SJSA1 (cell line): ENCODE measurements at places on chromosomes 5 and 9.
A peak's percentile ranks its signal among the peaks of the same experiment; 100 is the strongest.

- no peak for DNase-seq
Measured at GRCh38 chr9:127878001-127878651, 651 bp upstream of the AK1 start.

- no peak for DNase-seq
Measured at GRCh38 chr5:180601591-180602480, 10.5 kb upstream of the SCGB3A1 start.

DNA sequence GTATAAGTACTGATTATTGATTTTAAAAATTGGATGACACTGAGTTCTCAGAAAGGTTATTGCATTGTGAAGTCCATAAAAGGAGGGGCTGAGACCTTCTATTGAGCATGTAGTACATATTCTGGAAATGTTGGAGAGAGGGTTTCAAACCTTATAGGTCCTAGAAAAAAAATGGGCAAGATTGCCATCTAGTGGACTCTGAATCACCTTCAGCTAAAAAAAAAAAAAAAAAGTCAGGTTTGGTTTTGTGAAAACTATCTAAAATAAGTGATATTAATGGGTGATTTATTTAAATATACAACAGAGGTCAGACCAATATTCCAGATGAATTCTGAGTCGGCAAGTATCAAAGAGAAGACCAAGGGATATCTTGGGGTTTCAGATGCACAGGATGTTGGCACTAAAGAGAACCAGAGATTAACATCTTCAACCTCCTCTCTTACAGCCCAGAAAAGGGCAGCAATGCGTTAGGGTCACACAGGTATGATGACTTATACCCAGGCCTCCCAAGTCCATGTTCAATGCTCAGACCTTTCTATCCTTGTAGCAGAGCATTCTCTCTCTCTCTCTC, 109.8 kb upstream of the NMUR2 start:
- DNase-seq, result peak; percentile 9

DNA sequence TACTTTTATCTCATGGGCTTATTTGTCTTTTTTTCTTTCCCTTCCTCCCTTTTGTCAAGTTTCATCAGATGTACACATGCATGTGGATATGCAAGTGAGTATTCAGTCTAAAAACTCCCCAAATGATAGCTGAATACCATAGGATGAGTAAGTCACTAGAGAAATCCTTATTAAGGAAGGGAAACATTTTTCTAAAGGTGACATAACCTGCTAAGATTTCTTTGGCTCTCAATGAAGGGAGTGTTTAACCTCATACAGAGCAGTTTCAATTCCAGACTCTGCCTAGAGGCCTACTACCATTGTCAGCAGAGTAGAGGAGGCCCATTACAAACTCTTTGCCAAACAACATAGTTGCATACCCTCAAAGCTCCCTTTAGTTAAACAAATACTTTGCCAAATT, 192.4 kb downstream of the ARHGEF28 start:
- DNase-seq, result no peak

- DNase-seq, result no peak
Measured at GRCh38 chr9:109967651-109968642, 187.9 kb downstream of the PALM2AKAP2 start.

- no peak for DNase-seq
Measured at GRCh38 chr9:10613419-10613818, 617 bp upstream of the PTPRD start.

- no peak for DNase-seq
Measured at GRCh38 chr5:58582019-58582802, 664 bp upstream of the RAB3C start.

GRCh38 chr5:7533941-7534340, 138.0 kb downstream of the ADCY2 start:
- DNase-seq, result no peak

DNA sequence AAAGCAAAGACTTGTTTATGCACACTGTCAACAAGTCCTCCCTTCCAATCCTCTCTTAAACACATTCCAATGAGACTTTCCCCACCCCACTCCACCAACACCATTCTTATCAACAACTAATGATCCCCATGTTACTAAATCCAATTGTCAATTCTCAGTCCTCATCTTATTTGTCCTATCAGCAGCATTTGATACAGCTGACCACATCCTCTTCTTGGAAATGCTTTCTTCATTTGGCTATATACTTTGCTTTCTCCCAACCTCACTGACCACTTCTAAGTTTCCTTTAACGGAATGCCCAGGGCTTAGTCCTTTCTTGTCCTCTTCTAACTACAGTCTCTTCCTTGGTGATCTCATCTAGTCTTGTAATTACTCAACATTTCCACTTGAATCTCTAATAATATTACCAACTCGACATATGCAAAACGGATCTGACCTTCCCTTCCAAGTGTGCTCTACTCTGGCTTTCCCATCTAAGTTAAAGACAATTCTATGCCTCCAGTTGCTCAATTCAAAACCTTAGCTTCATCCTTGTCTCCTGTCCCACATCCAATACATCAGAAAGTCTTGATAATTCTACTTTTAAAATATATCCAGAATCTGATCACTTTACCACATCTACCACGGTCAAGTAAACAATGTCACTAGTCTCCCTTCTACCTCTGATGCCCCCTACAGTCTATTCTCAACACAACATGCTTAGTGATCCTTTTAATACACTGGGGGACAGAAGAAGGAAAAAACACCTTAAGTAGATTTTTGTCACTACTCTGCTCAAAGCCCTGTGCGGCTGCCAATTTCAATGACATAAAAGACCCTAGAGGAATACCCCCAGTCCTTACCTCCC, 25.5 kb downstream of the AGTPBP1 start:
- no peak for DNase-seq

DNA sequence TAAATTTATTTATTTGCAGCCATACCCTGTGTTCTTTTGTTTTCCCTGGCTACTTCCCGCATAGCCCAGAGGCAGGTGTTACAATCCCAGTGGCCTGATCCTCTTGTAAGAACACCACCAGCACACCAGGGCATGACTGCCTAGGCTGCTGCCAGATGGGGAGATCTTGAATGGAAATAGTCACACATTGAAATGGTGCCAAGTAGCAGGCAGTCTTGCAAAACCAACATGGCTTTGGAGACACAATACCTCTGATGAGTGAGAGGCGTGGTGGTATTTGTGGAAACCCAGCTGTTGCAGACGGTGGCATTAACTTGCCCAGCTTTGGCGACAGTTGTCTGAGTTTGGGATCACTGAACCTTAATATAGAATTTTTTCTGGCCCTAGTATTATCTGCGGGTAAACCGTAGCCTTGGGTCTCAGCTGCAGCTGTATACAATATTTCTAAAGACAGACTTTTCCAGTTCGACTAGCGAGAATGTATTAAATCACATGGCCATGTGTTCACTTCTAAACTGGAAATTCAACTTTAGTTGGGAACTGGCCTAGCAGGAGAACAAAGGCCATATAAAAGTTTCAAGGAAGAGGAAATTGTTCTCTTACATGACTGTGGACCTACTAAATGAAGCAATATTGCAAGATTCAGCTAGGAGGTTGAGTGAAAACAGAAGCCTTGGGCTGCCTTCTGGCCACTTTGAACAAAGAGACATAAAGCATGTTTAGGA, 277.0 kb downstream of the SMARCA2 start:
- no peak for DNase-seq

DNA sequence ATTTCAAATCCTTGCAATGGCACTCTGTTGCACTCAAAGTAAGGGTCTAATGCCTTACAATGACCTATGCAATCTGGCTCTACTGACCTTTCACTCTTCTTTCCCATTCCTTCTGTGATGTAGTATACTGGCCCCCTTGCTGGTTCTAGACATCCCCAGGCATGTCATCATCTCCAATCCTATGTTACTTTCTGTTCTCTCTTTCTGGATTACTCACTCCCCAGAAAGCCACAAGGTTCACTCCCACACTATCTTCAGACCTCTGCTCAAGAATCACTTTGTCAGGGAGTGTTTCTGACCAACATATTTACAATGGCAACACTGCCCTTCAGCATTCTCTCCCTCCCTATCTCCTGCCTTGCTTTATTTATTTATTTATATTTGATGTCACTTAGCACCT, 802.2 kb upstream of the WWC1 start:
- DNase-seq, result no peak

GRCh38 chr9:121686930-121687541, 35.6 kb downstream of the DAB2IP start:
- peak; percentile 65 for DNase-seq

- no peak for DNase-seq
Measured at GRCh38 chr5:158154226-158155005, 295.5 kb upstream of the CLINT1 start.

- no peak for DNase-seq
Measured at GRCh38 chr5:179823937-179824744, 3.4 kb downstream of the SQSTM1 start.

- DNase-seq, result no peak
Measured at GRCh38 chr9:38389313-38389712, 3.2 kb upstream of the ALDH1B1 start.

GRCh38 chr9:36169708-36170107, 520 bp downstream of the CCIN start:
- DNase-seq, result no peak

GRCh38 chr9:90853945-90854344, 52.3 kb downstream of the SYK start:
- no peak for DNase-seq

- DNase-seq, result no peak
Measured at GRCh38 chr5:34622098-34622400, 34.1 kb upstream of the RAI14 start.

GRCh38 chr5:165894916-165895315, 2389.5 kb downstream of the MAT2B start:
- no peak for DNase-seq

GRCh38 chr5:149759563-149759962, 29.5 kb downstream of the PPARGC1B start:
- DNase-seq, result no peak

DNA sequence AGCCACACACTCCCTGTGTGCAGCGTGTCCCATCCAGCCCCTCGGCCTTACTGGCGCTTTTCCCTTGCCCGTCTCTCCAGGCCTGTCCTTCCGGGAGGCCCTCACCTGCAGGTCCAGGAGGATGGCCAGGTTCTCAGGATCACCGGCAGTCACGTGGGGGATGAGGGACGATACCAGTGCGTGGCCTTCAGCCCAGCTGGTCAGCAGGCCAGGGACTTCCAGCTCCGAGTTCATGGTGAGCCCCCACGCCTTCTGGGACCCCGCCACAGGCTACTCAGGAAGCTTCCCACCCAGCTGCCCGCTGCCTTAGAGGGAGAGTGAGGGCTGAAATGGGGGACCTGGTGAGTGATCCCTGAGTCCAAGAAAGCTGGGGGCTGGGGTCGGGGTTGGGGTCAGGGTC, 85.8 kb downstream of the HMCN2 start:
- DNase-seq, result no peak

DNA sequence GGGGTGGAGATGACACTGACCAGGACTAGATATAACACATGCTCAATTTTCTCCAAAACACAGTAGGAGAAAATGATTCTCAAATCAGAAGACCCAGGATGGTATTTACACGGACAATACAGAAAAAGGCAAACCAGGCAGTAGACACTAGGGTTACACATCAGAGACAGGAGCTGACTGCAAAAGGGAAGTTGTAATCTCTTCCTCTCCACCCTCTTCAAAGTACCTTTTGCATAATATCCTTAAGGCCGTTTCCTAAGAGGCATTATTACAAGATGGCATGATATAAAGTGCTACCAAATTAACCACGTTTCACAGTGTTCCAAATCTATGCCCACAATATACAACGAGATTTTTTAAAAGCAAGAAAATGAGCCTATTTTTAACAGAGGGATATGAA, 39.2 kb downstream of the YIPF5 start:
- DNase-seq, result no peak

GRCh38 chr5:88142636-88142885, 126.1 kb downstream of the TMEM161B start:
- no peak for DNase-seq

GRCh38 chr9:123048748-123049147, 15.3 kb downstream of the GPR21 start:
- no peak for DNase-seq

GRCh38 chr9:16544842-16545241, 325.6 kb downstream of the BNC2 start:
- DNase-seq, result no peak

DNA sequence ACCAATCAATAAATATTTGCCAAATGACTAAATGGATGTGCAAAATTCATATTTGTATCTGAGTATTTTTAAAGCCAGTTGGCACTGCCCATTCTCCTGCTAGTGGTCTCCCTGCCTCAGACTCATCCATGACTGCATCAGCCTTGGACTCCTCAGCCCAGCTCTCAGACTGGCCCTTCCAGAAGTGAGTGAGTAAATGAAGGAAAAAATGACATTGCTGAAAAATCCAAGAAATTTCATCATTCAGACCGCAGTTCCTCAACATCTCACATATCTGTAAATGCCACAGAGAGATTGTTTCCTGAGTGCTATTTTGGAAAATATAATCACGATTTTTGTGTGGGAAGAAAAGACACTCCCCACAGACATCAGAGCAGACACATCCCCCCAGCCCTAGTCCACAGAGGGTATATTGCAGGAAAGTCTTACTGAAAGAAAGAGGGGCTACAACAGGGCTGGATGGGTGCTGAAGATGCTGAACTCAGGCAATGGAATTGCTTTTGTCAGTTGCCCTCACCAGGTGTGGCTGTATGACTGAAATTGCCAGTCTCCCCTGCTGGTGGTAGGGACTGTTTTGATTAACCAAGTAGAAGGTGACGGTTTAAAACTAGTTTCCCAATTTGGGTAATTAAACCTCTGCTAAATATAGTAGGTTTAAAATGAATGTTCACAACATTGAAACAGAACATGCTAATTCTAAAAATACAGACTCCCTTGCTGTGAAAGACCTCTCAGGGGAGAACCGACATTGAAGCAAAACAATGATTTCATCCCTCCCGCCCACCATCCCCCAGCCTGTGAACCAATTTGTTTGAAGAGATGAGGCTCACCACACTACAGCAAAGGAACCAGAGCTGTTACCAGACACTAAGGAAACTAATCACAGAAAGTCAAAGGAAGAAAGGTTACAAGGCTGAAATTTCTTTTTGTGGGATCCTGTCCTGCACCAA, 158.8 kb downstream of the DEPDC1B start:
- no peak for DNase-seq

DNA sequence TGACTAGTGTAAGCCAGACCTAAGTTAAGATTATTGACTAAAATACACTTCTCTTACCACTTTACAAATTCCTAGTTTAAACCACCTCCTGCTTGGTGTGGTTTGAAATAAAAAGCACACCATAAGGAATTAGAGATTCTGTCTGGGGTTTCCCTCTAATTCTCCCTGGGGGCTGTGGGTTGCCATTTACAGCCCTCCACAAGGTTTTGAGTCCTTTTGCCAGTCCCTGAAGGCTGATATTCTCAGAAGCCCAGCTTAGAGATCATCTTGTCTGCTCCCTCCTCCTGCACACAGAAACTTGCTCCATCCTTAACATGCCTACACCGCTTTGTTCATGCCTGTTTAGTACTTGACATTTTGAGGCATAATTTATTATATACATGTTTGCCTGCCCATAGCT, 7.2 kb upstream of the LMNB1 start:
- no peak for DNase-seq

- no peak for DNase-seq
Measured at GRCh38 chr9:2170722-2171121, 155.6 kb downstream of the SMARCA2 start.

GRCh38 chr5:159951387-159951786, 35.1 kb downstream of the ADRA1B start:
- DNase-seq, result no peak
